ENCODE measurements at places on chromosomes 7 and 10.

DNA sequence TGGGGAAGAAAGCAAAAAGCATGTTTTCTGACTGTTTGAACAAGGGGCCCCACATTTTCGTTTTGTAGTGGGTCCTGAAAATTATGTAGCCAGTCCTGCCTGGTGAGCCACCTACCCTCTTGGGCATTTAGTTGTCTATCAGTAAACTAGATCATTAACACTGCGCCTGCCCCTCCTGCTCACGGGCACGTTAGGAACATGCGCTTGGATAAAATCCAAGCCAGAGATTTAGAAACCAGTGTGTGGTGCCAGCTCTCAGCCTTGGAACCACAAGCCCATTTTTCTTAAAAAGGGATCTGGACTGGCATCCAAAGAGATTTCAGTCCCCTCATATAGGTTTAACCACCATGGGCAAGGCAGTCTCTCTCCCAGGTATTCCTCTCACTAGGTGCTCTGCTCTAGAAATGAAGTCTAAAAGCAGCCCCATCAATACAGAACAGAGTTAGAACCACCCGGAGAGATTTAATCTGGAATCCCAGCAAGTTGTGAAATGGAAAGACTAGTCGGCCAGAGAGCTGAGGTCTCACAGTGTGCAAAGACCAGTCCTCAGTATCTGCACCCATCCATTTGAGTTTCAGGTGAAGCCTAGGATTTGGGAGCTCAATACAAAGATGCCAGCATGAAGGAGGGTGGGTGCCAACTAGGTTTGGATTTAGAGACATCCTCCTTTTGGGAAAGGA lies 123.9 kb upstream of the TCF7L2 start:
- no peak for DNase-seq

GRCh38 chr7:139602143-139602722 lies 78.7 kb downstream of the CLEC2L start:
- no peak for DNase-seq

GRCh38 chr10:97408496-97408992 lies 7.4 kb upstream of the RRP12 start:
- no peak for DNase-seq

GRCh38 chr7:56046721-56047445 lies 4.4 kb downstream of the PSPH start:
- DNase-seq = no peak

GRCh38 chr10:30432622-30433305 lies 1.2 kb upstream of the MAP3K8 start:
- DNase-seq = no peak

DNA sequence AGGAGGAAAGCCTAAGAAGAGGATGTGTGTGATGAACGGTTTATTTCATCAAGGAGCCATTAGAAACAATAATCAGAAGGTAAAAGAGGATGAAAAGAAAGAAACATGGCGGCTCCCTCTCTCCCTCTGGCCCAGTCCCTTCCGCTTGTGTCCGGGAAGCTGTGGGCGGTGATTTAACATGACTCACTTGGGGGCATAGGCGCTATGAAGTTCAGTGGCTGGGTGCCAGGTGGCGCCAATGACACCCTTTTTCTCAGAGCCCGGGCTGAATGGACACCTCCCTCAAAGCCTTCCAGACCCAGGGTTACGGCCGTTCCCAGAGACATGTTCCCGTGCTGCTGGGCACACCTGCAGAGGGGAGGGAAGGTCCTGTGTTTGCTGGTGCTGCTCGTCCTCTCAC lies 244.0 kb downstream of the SKAP2 start:
- DNase-seq = no peak

GRCh38 chr10:49539320-49539885 lies 482 bp upstream of the ERCC6 start:
- peak; percentile 11 for DNase-seq

DNA sequence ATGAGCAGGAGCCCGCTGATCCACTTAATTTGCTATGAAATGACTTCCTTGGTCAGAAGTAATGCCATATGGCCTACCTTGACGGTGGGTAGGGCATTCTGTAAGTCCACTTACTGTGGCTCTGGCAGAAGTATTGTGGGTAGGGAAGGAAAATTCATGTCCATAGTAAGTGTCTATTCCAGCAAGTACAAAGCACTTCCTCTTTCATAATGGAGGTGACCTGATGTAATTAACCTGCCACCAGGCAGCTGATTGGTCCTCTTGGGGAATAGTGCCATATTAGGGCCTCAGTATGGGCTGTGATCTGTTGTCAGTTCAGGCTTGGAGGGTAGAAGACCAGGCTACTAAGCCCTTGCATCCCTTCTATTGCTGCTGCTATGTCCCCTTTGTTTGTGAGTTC lies 103.9 kb downstream of the SLC37A3 start:
- no peak for DNase-seq

- no peak for DNase-seq
Measured at GRCh38 chr7:121267612-121268011, 61.2 kb upstream of the WNT16 start.

DNA sequence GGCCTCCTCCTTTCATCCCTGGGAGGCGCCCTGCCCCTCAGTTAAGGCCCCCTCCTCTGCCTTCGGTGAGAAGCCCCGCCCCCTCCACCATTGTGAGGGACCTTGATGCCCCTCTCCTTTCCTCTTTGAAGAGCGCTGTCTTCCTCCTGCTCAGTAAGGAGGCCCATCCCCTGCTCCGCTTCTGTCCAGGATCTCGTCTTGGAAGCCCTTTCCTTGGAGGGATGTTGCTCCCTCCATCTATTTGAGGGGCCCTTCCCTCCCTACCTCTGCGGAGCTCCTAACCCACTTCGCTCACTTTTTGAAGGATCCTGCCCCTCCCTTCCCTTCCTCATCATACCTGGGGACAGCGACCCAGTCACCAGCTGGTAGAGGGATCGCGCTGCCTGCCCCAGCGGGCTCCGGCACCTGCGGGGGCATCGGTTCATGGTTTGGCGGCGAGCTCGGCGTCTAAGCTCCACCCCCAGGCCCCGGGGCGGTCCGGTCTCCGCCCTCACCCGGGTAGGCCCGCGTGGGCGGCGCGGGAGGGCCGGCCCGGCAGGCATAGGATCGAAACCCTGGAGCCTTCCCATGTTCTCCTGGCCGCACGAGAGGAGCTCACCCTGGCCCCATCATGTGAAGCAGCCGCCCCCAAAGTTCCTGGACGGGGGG lies 4.1 kb downstream of the KCNIP2 start:
- DNase-seq = peak; percentile 49

DNA sequence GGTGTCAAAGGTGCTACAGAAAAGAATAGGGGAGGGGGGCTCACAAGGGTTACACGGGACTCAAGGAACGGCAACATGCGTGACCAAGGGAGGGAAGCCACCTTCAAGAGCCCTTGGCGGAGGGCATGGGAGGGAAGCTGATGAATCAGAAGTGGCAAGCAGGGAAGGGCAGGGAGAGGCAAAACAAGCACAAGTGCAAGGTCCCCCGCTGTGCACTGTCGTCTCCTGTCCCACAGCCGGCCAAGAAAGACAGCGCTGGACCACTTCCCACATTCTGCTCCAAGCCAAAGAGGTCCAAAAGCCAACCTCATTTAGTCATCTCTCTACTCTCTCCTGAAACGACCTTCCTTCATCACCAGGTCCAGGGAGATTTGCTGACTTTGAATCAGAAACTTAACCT lies 102.7 kb downstream of the CALN1 start:
- no peak for DNase-seq

DNA sequence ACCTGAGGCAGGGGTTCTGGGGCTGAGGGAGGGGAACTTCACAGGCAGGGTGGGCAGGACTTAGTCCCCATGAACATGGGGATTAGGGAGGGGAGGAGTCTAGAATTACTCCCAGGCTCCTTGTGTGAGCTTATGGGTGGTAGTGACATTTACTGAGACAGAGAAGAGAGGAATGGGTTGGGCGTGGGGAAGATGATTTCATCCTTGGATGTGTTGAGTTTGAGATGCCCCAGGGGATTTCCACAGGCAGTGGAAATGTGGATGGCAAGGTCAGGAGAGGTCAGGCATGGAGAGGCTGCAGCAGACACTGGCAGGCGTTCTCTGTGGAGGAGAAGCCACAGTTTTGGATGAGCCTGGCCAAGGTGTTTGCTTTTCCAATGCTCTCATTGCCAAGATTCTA lies 26.4 kb upstream of the GSDME start:
- no peak for DNase-seq

DNA sequence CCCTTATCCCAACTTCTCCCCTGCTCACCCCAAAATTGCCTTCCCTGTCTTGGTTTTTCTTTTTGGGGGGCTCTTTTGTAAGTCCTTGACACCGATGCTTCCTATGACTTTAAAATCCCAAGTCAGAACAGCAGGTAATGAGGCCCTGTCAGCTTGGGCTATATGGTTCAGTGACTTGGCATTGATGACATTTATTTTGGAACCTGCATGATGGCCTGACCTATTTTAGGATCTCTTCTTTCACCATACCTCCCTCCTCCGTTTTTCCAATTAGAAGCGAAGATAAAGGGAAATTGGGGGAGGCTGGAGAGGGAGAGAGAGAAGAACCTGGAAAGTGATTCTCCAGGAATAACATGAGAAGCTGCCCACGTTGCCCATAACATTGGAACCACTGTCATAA lies 424.9 kb upstream of the AUTS2 start:
- no peak for DNase-seq

GRCh38 chr10:110758898-110759297 lies 112.8 kb upstream of the PDCD4 start:
- no peak for DNase-seq

Data from activated gamma-delta T cell (primary cell).